ENCODE measurements at places on chromosomes 2 and 18.

DNA sequence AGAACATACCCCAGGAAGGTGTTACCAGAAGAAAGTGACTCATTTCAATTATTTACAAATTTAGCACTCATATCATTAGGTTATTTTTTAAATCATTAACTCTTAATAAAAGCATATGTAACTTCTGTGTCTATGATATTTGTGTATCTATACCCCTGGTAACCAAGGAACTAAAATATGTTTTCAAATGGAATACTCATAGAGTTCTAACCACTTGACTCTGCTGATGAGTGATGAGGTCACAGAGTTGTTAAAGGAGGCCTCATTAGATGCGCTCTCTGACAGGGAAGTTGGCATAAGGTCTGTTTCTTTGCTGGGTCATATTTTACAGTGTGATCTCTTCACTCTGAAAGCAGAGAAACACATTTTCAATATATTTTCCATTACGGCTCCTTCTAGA lies 73.4 kb downstream of the CCDC150 start:
- no peak for DNase-seq

DNA sequence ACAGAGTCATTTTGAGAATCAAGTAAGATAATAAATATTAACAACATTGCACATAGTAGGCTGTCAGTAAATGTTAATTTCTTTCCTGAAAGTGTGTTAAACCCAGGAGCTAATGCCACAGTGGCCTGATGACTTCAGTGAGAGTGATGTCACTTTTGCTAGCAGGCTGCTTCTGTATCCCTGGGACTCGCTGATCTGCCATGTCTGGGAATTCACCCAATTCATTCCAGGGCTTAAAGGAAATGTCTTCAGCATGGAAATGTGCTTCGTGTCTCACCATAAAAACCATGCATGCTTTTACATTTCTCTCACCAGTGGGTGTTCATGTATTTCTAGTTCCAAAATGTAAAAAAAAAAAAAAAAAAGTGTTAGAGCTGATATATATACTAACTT lies 56.8 kb upstream of the MAPRE3 start:
- no peak for DNase-seq

DNA sequence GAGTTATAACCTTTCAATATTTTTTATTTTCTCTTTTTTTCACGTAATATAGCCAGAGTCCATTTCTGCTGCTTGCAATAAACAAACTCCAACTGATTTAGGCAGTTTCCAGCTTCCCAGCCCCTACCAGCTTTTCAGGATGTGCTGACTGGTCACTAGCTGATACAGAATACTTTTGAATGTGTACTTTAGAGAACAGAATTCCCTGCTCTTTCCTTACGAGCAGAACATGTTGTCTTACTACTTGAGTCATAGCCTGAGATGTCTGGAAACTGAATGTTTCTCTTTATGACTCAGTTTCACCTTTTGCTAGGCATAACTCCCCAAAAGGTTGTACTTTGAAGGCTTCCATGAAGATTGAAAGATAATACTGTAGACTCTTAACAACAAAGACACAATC lies 44.5 kb upstream of the KCNE4 start:
- no peak for DNase-seq

DNA sequence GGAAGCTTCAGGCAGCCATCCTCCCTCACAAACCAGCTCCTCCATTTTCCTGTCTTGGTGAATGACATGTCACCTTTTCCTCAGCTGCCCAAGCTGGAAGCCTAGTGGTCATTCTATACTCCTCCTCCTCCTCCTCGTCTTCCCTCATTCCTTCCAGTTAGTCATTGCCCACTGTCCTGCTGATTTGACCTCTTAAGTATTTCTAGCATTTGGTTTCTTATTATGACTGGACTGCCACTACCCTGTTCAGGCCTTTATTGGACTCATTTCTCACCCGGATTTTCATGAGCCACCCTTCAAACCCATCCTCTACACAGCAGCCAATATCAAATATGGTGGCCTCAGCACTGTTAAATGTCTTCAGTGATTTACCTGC lies 21.9 kb upstream of the MGAT5 start:
- DNase-seq, result no peak

DNA sequence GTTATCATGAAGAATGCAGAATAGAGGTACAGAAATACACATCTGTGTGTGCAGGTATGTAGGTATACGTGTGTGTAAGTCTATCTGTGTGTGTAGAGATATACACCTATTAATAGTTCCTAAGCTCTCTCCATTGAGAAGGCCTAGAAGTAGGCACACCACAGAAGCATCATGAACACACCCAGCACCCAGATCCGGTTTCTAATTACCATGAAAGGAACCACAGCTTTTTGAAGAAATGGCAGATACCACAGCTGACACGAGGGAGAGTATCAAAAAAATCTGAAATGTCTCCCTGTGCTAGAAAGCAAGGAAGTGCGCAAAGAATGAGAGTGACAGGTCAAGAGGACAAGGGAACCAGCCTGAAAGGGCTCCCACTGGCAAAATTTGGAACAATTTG lies 27.7 kb upstream of the AP1S3 start:
- DNase-seq, result no peak

GRCh38 chr2:239322416-239323086 lies 78.3 kb downstream of the HDAC4 start:
- DNase-seq, result no peak

Data from activated CD4-positive, alpha-beta T cell treated with anti-CD3 and anti-CD28 coated beads, Interleukin-2, amount 50 U/mL, for 24 hours (primary cell).